NCI-H524 treated with DMSO at 0.1 percent for 48 hours (cell line): ENCODE measurements at places on chromosomes 11 and 22.

- DNase-seq, result peak; percentile 68
These were observed 82.3 kb downstream of the PDE2A start for GRCh38 chr11:72591785-72592502.

DNA sequence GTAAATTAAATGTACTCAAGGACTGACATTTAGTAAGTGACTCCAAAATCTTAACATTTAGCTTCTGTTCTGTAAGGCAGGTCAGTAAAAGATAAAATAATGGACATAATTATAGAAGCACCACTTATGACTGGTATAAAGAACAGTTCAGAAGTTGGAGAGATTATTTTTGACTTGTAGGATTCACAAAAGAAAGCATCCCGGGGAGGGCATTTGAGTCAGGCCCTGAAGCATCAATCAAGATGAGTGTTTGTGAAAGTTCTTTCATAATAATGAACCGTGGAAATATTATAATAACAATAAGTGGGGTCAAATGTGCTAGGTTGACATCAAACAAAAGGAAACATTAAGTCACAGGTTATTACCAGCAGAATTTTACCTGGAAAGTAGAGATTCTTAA lies 201.9 kb downstream of the DDX10 start:
- no peak for DNase-seq

- DNase-seq, result no peak
These were observed 705 bp downstream of the PTPRJ start for GRCh38 chr11:47980907-47981621.

- peak; percentile 42 for DNase-seq
These were observed 3.8 kb upstream of the KCNQ1OT1 start for GRCh38 chr11:2703363-2704141.

- DNase-seq, result no peak
These were observed 79.4 kb downstream of the IGLL1 start for GRCh38 chr22:23500508-23501260.

DNA sequence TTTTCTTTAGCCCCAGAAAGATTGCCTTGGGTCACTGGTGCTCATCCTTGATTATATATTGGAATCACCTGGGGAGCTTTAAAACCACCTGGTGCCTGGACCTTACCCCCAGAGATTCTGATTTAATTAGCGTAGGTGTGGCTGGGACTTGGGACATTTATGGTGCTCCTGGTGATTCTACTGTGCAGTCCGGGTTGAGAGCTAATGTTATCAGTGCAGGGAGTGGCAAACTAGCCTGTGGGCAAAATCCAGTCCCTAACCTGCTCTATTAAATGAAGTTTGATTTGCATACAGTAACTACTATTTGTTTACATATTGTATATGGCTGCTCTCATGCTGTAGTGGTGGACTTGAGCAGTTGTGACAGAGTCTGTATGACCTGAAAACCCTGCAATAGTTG lies 134.0 kb upstream of the SORL1-AS1 start:
- DNase-seq, result no peak

- DNase-seq, result no peak
These were observed 521.3 kb downstream of the DLG2 start for GRCh38 chr11:85105868-85106267.

DNA sequence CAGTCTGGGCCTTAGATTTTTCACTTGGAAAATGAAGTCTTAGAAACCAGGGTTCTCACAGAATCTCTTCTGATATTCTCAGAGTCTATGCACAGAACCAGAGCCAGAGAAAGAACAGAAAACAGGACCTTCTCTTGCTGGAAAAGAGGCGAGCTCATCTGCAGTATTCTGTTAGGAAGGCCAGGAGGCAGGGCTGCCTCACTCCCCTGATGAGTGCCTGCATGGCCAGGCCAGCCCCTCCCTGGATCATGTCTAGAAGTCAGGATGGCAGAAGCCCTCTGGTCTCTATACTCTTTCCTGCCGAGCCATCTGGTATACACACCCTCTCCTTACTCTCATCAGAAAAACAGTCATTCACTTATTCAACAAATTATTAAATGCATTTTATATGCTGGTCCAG lies 723 bp downstream of the OR51M1 start:
- no peak for DNase-seq

DNA sequence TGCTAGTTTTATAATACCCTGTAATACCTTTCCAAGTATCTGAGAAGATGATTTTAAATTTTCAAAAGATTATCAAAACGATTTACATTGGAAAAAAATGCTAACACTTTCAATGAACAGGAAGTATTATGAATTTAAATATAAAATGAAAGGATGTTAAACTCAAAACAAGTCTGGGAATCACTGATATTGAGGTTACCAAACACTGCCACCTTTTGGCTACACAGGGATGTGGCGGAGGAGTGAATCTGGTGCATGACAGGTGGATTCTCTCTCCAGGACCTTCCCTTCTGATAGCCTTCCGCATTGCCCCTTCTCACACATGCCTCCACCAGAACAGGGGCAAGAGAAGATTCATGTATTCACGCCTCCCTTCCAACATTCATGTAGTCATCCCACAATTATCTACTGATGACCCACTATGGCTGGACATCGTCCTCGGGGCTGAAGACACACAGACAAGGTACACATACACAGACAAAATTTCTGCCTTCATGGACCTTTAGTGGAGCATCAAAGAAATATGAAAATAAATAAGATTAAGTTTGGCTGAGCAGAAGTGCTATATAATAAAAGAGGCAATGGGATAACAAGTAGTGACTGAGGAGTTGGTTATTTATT lies 34.7 kb downstream of the ATG16L2 start:
- no peak for DNase-seq

DNA sequence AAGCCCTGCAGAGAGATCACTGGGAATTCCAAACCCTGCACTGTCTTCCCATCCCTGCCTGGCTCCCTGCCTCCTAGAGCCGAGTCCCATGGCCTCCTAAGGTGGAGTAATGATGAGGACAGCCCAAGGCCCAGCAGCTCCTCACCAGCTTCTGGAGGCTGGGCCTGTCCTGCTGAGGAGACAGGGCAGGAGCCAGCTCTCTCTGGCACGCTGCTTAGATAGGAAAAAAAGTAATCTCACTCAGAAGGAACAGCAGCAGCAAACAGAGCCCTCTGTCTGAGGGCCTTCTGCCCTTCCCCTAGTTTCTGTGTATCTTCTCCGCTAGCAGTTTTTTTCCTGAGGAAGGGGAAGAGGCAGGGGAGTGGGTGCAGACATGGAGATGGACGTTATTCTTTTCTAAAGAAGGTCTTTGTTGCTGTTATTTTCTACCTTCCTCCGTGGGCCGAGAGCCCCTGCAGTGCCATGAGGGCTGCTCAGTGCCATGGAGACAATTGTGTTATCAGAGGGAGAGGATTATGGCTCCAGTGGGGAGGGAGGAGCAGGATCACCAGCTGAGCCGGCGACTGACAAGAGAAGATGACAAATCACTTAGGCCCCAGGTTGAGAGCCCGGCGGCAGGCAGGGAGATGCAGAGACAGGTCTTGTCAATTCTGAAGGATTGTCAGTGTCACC lies 315.3 kb downstream of the BUD13 start:
- DNase-seq, result no peak

- DNase-seq, result no peak
These were observed 162.6 kb upstream of the E2F8 start for GRCh38 chr11:19403196-19403895.

GRCh38 chr11:100133114-100133513 lies 554.0 kb upstream of the ARHGAP42 start:
- DNase-seq, result no peak

DNA sequence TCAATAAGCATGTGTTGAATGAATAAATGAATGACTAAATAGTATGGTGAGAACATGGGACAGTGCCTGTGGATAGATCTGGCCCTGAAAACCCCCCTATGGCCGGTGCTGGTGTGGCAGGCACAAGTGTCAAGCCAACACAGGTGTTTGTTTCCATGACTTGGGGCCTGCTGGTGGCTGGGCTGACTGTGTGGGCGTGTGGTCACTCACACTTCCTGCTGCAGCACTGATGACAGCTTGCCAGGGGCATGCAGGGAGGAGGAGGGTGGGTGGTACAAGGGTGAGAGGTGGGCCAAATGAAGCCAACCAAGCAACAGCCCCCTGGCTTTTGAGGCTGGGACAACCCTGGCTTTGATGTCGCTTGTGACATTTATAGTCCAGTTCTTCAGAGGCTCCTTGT lies 30.3 kb upstream of the ABCC8 start:
- no peak for DNase-seq

GRCh38 chr11:58059007-58059350 lies 28.2 kb downstream of the OR6Q1 start:
- no peak for DNase-seq

DNA sequence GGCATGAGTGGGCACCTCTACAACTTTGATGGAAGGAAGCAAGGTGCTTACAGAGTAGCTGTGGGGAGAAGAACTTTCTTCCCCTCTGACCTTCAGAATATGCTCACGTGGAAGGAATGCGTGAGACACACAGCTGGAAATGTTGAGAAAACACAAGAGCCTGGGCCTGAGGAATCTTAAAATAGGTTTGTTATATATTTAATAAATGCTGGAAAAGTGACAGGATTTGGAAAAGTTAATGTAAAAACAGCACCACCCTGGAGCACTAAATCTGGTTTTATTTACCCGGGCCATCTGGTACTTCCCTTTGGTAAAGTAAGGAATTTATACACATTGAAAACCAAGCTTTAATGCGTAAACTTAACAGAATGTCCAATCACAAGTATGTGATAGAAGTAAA lies 14.0 kb upstream of the AMPD3 start:
- no peak for DNase-seq

- no peak for DNase-seq
These were observed 97.1 kb downstream of the CWC15 start for GRCh38 chr11:94876222-94876621.

- peak; percentile 54 for DNase-seq
These were observed 21.0 kb upstream of the RAB30 start for GRCh38 chr11:83092488-83093384.

- DNase-seq, result no peak
These were observed 359.0 kb downstream of the JRKL start for GRCh38 chr11:96748639-96749370.

DNA sequence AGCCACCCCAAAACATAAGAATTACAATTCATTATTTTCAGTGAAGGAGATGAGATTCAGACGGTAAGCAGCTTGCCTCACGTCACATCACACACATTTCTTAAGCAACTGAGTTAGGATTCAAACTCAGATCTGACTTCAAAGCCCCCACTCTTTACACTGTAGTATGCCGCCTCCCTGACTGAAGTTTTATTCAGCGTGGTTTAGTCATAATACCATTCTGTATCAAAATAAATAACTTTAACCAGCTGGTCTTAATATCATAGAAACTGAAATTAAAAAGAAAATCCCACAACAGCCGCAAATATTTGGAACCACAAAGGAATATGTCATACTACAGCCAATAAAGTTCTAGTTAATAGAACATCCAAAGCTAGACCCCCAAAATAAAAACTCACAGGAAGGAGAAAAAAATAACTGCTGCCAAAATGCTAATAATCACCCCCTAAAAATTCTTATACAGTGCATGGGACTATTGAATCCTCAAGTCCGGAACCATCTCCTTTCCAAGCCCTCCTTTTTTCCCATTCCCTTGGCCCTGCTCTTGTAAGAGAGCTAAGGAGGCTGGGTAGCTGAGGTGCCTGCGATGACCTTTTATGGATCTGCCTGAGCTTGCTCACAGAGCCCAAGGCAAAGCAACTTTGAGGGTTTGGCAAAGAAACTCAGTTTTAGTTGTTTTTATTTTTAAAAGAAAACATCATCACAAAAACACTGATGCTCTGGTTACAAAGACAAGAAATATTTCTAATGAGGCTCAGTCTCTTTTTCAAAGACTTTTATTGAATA lies 334.5 kb downstream of the TTC28 start:
- DNase-seq, result no peak

DNA sequence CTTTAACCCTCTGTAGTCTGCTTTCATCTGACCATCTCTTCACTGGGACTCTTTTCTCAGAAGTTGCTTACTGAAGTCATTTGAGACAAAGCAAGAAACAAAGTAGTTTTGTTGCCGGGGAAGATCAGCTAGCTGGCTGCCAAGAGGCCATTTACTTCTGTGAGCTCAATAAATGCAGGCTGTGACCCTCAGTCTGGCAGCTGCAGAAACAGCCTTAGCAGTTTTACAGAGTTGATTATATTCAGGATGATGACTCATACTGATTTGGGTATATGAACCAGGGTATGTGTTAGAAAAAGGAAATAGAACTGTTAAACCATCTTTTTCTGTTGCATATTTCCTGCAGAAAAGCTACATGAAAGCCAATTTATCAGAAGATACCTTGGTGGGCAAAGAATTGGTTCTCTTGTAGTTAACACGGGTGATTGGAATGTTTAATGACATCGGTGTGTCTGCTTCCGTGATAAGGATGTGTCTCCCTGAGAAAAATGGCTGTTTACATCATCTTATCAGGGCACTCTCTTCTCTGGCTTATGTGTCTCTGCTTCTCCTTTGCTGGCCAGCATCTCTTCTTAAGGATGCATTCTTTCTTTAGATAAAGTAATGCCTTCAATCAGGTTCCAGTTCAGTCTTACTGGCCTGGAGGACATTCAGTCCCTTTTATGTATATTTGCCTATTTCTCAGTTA lies 18.5 kb downstream of the FIBIN start:
- no peak for DNase-seq

DNA sequence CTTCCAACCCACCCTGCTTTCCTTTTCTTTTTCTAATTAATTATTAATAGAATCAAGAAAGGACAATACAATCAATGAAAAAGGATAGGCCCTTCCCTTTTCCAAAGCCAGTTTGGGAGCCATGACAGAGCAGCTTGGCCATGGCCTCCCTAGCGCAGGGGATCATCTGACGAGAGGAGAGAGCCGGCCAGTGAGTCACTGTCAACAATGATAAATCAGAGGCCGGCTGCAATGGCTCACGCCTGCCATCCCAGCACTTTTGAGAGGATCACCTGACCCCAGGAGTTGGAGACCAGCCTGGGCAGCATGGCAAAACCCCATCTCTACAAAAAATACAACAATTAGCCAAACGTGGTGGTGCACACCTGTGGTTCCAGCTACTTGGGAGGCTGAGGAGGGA lies 27.5 kb upstream of the KRTAP5-7 start:
- no peak for DNase-seq

DNA sequence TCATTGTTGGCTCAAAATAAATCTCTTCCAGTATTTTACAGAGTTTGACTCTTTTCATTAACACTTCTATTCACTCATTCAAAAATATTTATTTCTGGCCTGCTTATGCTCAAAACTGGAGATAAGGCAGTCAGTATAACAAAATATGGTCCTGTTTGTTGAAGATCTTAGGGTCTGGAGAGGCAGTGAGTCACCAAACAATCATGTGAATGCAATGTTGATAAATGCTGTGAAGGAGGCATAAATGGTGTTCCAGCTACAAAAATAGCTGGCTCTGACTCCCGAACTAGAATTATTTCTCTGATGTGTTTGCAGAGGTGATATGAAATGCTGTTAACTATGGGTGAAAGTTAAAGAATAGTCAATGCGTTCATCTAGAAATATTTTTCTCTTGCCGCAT lies 390.6 kb downstream of the AASDHPPT start:
- no peak for DNase-seq

- DNase-seq, result no peak
These were observed 37.8 kb downstream of the PLEKHA7 start for GRCh38 chr11:16976379-16976778.

GRCh38 chr22:41216984-41217383 lies 11.9 kb downstream of the L3MBTL2 start:
- no peak for DNase-seq
